ENCODE measurements at places on chromosomes 7 and 10. TPM values are rescaled to one million over a fixed set of nuclear protein-coding genes. Genes with fewer than 3 reads are reported as not detected.

TAS2R5 gene
- 8.6 TPM for total RNA-seq

RNF133 gene
- 2.6 TPM for total RNA-seq

GBX1 gene
- total RNA-seq: not detected

PCLO gene
- total RNA-seq: 34.6 TPM

PODXL gene
- 42.2 TPM for total RNA-seq

NRCAM gene
- total RNA-seq: 171 TPM

GIMAP8 gene
- 7.5 TPM for total RNA-seq

LRRD1 gene
- total RNA-seq: 0.44 TPM

PSD gene
- total RNA-seq: 49.2 TPM

PTF1A gene
- 2.8 TPM for total RNA-seq

DGKI gene
- 21.1 TPM for total RNA-seq

SRRM3 gene
- total RNA-seq: 20.2 TPM

TAS2R60 gene
- total RNA-seq: not detected

FKBP9 gene
- 134 TPM for total RNA-seq

GSTK1 gene
- 69.9 TPM for total RNA-seq

PTN gene
- total RNA-seq: 162 TPM

SLC26A3 gene
- not detected for total RNA-seq

NPC1L1 gene
- not detected for total RNA-seq

CTAGE8 gene
- total RNA-seq: 1.0 TPM

ITPRID1 gene
- 0.11 TPM for total RNA-seq

TAC1 gene
- 3.4 TPM for total RNA-seq

ADAM12 gene
- 29.9 TPM for total RNA-seq

PPP1R3A gene
- total RNA-seq: 11.1 TPM

SDK1 gene
- 17.0 TPM for total RNA-seq

FAM131B gene
- 13.0 TPM for total RNA-seq

C10orf71 gene
- 2.1 TPM for total RNA-seq

AGAP3 gene
- 68.7 TPM for total RNA-seq

PDCD11 gene
- total RNA-seq: 33.3 TPM

KCNH2 gene
- total RNA-seq: 22.7 TPM

PPP1R3C gene
- total RNA-seq: 69.8 TPM

MSS51 gene
- total RNA-seq: 3.6 TPM

NYAP1 gene
- total RNA-seq: 6.0 TPM

CPXM2 gene
- total RNA-seq: 27.7 TPM

GHITM gene
- 125 TPM for total RNA-seq

WDR86 gene
- 19.7 TPM for total RNA-seq

GJD4 gene
- not detected for total RNA-seq

MMRN2 gene
- total RNA-seq: 33.5 TPM

LEP gene
- not detected for total RNA-seq

FEZF1 gene
- total RNA-seq: 0.27 TPM

PLAC9 gene
- total RNA-seq: 43.8 TPM

FAM221A gene
- 21.3 TPM for total RNA-seq

LRIT1 gene
- 51.8 TPM for total RNA-seq

CDC14C gene
- total RNA-seq: 0.22 TPM

FANK1 gene
- 3.1 TPM for total RNA-seq

SLC13A1 gene
- not detected for total RNA-seq

FRA10AC1 gene
- total RNA-seq: 40.8 TPM

DYNC1I1 gene
- 31.7 TPM for total RNA-seq

KAZALD1 gene
- total RNA-seq: 24.5 TPM

NSUN5 gene
- total RNA-seq: 18.4 TPM

PHYHIPL gene
- total RNA-seq: 46.2 TPM

NPY4R2 gene
- total RNA-seq: not detected

DNAJC12 gene
- total RNA-seq: 7.9 TPM

AKR1C3 gene
- 6.0 TPM for total RNA-seq

Data from camera-type eye (tissue), 1 donor.